ENCODE measurements at places on chromosomes 12 and 14. TPM values are rescaled to one million over a fixed set of nuclear protein-coding genes. Genes with fewer than 3 reads are reported as not detected.

GRCh38 chr12:130650131-130650530 lies 66.0 kb downstream of the RIMBP2 start:
- no peak for DNase-seq

GRCh38 chr14:95195031-95195430 lies 37.7 kb upstream of the DICER1 start:
- no peak for DNase-seq

The DHRS4 gene
- total RNA-seq, result 36.2 TPM

DNA sequence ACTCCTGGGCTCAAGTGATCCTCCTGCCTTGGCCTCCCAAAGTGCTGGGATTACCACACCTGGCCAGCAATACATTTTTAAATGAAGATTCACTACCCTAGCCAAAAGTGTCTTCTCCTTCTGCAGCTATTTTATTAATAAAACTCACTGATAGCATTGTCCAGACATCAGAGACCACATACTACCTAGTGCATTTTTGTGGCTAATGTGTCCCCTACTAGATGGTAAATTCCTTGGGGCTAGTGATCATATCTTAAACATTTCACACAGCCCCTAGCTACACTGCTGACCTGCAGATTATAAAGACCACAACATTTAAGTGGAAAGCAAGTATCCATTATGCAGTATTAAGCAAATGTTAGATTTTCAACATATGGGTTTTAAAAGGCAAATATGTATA lies 17.0 kb downstream of the DTD2 start:
- no peak for DNase-seq

GRCh38 chr12:15982921-15983320 lies 71.8 kb downstream of the DERA start:
- no peak for DNase-seq

DNA sequence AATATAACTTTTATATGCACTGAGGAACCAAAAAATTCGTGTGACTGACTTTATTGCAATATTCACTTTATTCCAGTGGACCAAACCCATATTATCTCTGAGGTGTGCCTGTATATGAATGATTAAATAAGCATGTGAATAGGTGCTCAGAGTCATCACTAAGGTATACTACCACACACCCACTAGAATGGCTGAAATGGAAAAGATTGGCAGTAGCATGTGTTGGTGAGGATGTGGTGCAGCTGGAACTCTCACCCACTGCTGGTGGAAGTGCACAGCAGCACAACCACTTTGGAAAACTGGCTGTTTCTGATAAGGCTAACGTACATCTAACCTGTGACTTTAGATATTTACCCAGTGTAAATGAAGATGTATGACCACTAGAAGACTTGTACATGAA lies 36.8 kb downstream of the GOLGA5 start:
- DNase-seq, result no peak

The IL31 gene
- total RNA-seq, result 4.0 TPM

DNA sequence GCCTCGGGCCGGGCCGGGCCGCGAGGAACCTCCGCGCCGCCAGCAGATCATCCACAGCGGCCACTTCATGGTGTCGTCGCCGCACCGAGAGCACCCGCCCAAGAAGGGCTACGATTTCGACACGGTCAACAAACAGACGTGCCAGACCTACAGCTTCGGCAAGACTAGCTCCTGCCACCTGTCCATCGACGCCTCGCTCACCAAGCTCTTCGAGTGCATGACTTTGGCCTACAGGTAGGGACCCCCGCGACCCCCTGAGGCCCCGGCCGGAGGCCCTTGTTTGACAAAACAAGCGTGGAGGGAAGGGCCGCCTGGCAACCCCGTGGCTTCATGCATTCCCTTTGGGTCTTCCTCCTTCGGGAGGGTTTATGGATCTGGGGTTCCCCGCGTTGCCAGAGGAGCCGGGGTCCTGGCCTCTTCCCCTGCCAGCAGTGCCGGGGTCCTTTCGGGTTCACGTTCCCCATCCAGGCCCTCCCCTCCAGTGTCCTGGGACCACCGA lies 526 bp downstream of the MLXIP start:
- DNase-seq, result peak; percentile 57

The TSPAN11 gene
- not detected for total RNA-seq

The IRAK3 gene
- 1.1 TPM for total RNA-seq

GRCh38 chr14:23094666-23095195 lies at the start of gene ACIN1:
TSS of gene ACIN1 (minus strand) at chr14:23095136. CDS start at chr14:23095112, 24 bp downstream.
- peak; percentile 83 for DNase-seq

GRCh38 chr12:66423266-66423665 lies 121.0 kb downstream of the HELB start:
- no peak for DNase-seq

The ABCD2 gene
- total RNA-seq, result 2.1 TPM

- no peak for DNase-seq
Observed at GRCh38 chr14:99561864-99562263, 42.1 kb downstream of the CCDC85C start.

DNA sequence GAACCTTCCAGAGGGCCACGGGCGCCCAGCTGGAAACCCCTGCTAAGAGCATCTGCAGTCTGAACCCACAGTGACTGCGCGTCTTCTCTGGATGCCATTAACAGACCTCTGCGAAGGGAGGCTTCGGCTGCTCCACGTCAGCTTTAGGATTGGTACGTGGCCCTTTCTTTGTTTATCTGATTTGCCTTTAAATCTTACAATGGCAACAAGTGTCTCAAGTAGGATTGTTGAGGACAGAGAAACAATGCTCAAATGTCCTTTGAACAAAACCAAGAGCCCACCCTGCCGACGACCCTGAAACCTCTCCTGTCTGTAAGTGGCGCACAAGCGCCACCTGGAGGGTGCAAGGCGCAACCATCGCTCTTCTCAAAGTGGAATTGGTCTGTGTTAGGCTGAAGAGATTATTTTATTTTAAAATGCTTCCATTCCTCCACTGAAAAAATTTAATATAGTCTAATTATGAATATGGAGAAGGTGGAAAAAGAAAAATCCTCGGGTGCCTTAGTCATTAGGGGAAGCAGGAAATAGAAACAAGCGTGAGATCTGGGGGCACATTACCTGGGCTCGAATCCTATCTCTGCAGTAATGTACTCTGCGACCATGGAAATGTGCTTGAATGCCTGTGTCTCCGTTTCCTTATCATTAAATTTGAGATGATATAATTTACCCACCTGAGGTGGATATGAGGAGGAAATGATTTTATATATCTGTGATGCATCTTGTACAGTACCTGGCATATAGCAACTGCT lies 82.6 kb upstream of the PTPRB start:
- DNase-seq, result peak; percentile 55

The TMEM233 gene
- total RNA-seq, result not detected

The ATP5MC2 gene
- 415 TPM for total RNA-seq

DNA sequence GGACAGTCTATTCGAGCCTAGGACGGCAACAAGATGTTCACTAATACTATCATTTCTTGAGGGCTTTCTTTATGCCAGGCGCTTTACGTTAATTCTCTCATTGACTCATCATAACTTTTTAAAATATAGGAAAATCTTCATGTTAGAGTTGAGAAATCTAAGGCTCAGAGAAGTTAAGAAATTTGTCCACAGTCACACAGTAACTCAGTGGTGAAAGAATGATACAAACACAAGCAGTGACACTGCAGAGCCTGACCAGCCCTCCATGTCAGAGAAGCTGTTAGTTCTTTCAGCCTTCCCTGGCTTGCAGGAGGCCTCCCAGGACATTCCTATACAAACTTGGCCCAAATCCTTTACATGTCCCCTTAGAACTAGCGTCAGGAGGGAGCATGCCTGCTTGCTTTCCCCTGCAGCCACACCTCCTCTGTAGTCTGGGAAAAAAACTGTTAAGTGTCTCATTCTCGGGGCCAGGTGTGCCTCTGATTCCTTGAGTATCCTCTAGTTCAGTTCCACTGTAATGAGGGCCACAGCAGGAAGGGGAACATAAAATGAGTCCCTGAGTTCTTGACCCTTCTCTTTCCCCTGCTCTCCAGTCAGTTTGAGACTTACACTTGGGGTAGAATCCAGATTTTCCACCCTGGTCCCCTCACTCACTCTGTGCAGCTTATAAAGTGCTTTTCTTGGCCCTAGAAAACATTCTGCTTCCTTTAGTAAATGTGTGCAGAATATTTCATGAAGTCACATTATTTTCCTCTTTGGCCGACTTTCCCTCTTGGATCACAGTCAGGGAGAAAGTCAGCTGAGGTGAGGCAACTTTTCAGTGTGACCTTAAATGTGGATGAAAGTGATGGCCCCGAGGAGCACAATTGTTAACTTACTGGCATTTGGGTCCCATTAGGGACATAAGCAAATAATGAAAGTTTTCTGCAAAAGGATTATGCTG lies 152.2 kb upstream of the HIF1A start:
- DNase-seq, result no peak

The FSCB gene
- not detected for total RNA-seq

DNA sequence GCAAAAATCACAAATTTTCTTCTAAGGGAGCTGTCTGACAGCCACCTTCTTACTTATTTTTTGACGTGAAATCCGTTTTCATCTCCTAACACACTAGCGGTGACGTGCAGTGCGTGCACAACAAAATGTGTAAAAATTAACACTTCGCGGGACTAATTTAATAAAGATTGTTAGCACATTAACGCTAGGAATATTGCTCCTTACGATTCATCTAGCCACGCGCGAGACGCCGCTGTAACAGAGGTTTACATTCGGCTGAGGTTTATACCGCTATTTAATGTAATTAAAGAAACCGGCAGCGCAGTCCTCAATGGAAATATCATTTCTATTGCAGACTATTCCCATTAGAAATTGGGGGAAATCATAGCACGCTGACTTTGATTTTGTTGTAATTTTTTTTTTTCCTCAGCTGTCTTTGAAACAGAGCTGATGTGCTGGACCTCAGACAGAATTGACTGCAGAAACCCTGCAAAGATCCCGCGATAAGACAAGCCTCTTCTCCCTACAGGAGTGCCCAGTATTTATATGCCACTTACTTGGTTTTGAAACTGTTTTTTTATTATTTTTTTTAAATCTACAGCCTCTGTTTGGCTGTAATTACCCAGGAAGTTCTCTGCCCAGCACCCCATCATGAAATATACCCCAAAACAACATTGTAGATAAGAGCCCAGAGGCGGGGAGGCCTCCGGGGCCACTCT lies 31.2 kb downstream of the BCL11B start:
- no peak for DNase-seq

The BATF gene
- total RNA-seq, result 187 TPM

DNA sequence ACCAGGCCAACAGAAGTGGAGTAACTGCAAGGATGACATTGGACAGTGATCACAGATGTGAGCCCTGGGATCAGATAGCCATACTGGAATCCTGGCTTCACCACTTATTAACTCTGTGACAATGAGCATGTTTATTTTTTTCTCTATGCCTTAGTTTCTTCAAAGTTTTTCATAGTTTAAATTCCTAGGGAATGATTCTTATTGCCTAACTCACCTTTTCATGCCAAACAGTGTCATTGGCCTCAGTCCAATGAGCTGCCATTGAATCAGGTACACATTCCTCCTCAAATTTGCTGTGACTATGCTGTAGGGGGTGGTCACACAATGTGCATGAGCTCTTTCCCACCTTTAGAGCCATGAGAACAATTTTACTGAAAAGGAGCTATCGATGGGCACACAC lies 342.3 kb downstream of the SYT1 start:
- DNase-seq, result no peak

DNA sequence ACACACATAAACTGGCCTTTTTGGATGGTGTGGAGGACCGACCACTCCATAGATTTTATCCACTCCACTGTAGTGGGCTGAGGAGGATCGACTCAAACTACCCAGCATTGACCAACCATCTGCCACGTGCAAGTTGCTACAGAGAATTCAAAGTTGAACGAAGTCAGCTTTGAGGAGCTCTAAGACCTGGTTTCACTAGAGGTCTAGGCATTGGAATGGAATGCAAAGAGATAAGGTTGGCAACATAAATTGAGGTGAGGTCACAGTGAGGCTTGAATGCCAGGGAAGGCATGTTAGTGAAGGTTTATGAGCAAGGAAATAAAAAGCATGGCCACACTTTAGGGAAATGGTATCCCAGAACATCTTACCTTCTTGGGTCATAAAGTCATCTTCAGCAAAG lies 14.5 kb downstream of the VWF start:
- DNase-seq, result no peak

GRCh38 chr12:63068857-63069442 lies 82.1 kb downstream of the AVPR1A start:
- DNase-seq, result no peak

The MYL2 gene
- total RNA-seq, result not detected

- DNase-seq, result no peak
Observed at GRCh38 chr14:87149583-87150354, 843.2 kb downstream of the GALC start.

The MYF5 gene
- not detected for total RNA-seq

DNA sequence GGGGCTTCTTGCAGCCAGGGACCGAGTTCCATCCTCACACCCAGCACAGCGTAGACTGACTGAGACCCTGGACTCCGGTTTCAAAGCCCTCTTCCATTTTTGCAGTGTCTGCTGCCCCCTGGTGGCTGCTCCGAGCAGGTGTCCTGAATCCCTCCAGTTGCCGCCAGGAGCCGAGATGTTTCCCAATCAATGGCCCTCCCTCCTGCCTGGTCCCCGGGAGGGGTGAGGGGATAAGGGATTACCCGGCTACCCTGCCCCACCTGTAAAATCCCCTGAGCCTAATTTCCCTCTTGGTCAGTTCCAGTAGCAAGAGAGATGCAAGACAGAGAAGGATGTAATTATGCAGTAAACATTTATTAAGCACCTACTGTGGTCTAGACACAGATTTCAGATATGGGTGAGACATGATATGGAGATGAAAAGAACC lies 55.0 kb downstream of the PHETA1 start:
- peak; percentile 85 for DNase-seq

The NTN4 gene
- total RNA-seq, result not detected

The APOF gene
- not detected for total RNA-seq

- DNase-seq, result no peak
Observed at GRCh38 chr14:32602699-32603098, 273.6 kb downstream of the AKAP6 start.

DNA sequence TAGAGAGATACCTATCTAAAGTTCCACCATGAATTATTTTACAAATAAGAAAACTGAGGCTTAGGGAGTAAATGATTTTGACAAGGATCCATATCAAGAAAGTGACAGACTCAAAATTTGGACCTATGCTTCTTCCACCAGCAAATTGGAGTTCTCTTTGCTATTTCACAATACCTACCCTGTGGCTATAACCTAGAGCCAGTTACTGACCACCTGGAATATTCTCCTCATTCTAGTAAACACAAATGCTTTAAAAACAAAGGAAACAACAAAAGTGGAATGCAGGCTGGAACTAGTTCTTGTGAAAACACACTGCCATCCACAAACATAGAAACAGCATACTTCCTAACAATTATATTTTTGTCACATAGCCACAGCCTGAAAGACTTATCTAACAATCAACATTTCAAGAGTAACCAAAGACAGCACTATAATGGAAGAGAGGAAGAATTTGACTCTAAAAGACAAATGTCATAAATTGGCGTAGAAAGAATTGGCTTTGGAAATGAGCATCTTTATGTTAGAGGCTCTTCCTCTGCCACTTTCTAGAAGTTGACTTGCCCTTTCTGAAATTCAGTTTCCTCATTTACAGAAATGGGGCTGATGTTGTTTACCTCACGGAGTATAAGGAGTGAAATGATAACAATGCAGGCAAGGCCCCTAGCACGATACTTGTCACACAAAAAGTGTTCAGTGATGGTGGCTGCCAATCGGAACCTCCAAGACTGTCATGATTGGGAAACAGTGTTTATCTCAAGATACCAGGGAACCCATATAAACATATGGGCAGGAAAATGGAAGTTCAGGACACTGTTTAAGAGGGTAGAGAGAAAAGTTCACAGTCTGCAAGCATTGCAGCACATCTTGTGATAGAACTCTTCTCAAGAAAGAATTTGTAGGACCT lies 138.6 kb upstream of the LGR5 start:
- no peak for DNase-seq

- no peak for DNase-seq
Observed at GRCh38 chr14:75427126-75427481, 718 bp upstream of the JDP2 start.
